Caco-2 (cell line): ENCODE measurements at places on chromosomes 7 and 10. TPM values are rescaled to one million over a fixed set of nuclear protein-coding genes. Genes with fewer than 3 reads are reported as not detected.

Gene GRK5
- total RNA-seq, result 7.7 and 8.9 TPM in 2 replicates

Gene LMOD2
- not detected in 2 replicates for total RNA-seq

Gene CTAGE6
- total RNA-seq, result not detected in 2 replicates

Gene CLEC5A
- not detected in 2 replicates for total RNA-seq

Gene OR6B1
- not detected in 2 replicates for total RNA-seq

Gene TFEC
- total RNA-seq, result 38.3 and 45.1 TPM in 2 replicates

Gene FAM241B
- total RNA-seq, result 24.9 and 30.2 TPM in 2 replicates

Gene PRTFDC1
- 66.5 and 83.2 TPM in 2 replicates for total RNA-seq

Gene PRKAR2B
- 0.07 and 0.12 TPM in 2 replicates for total RNA-seq

- H3K27ac ChIP-seq, result no peak overlapping the region
- DNase-seq, result no peak
- no peaks in the 10 kb centered on the region for H3K36me3 ChIP-seq
- H3K4me1 ChIP-seq, result peaks cover 3% of the 10 kb centered on the region; the same call in 1 of the 2 replicates
Observed at GRCh38 chr10:74293686-74294371, 142.8 kb downstream of the ADK start.

GRCh38 chr7:157573244-157573643, 236.4 kb downstream of the DNAJB6 start:
- no peak overlapping the region for H3K27ac ChIP-seq
- DNase-seq, result no peak
- no peak overlapping the region for H3K4me3 ChIP-seq
- no peaks in the 10 kb centered on the region for H3K27me3 ChIP-seq

- H3K27me3 ChIP-seq, result no peaks in the 10 kb centered on the region
- DNase-seq, result no peak
- H3K4me3 ChIP-seq, result no peak overlapping the region
Observed at GRCh38 chr7:55485501-55486191, 86.7 kb downstream of the VOPP1 start.

GRCh38 chr7:19762631-19763030, 10.8 kb downstream of the TMEM196 start:
- DNase-seq, result no peak
- H3K4me1 ChIP-seq, result no peaks in the 10 kb centered on the region
- H3K27ac ChIP-seq, result no peak overlapping the region
- H3K27me3 ChIP-seq, result no peaks in the 10 kb centered on the region
- no peaks in the 10 kb centered on the region for H3K36me3 ChIP-seq

DNA sequence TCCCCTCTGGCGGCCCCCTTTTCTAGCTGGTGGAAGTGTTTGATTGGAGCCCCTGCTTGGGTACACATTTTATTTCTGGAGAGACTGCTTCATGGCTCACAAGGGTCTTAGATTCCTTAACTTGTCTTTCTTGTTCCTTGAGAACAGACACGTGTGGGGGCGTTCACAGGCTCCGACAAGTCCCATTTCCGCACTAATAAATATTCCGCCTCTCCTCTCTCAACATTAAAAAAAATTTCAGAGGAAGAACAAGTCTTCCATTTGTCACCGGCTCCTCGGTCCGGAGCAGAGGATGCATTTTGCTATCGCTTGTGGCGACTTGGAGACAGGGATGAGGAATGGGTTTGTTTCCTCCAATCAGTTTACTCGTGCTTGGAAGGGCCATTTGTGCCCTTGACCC, 134.0 kb upstream of the PODXL start:
- no peak overlapping the region for H3K27ac ChIP-seq
- no peak overlapping the region for H3K4me3 ChIP-seq
- no peaks in the 10 kb centered on the region for H3K4me1 ChIP-seq
- no peaks in the 10 kb centered on the region for H3K36me3 ChIP-seq
- no peak for DNase-seq

GRCh38 chr7:101125989-101126650, 784 bp upstream of the SERPINE1 start:
- H3K4me3 ChIP-seq, result no peak overlapping the region
- H3K36me3 ChIP-seq, result no peaks in the 10 kb centered on the region
- DNase-seq, result no peak
- H3K27me3 ChIP-seq, result no peaks in the 10 kb centered on the region
- no peak overlapping the region for H3K27ac ChIP-seq
- H3K4me1 ChIP-seq, result peaks cover 23% of the 10 kb centered on the region

DNA sequence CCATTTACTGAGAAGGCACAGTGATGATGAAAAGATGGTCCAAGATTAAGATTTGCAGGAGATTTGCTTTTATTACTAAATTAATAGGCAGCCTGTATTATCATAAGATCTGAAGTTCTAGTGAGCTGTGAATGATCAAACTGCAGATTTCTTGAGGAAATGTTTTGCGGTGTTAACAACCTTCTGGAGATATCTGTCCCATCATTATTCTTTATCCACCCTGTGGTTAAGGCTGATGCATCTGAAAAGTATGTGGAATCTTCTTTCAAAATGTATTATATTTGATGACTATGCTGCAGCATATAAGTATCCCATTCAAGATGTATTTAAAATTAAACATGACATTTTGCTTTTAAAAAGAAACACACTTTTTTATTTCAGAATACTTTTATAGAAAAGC, 150.3 kb downstream of the POLR1F start:
- no peak overlapping the region for H3K27ac ChIP-seq
- DNase-seq, result no peak
- H3K4me3 ChIP-seq, result no peak overlapping the region
- no peaks in the 10 kb centered on the region for H3K4me1 ChIP-seq
- H3K36me3 ChIP-seq, result no peaks in the 10 kb centered on the region

- H3K36me3 ChIP-seq, result no peaks in the 10 kb centered on the region
- no peaks in the 10 kb centered on the region for H3K4me1 ChIP-seq
- H3K4me3 ChIP-seq, result no peak overlapping the region
- DNase-seq, result no peak
- H3K27me3 ChIP-seq, result no peaks in the 10 kb centered on the region
- no peak overlapping the region for H3K27ac ChIP-seq
Observed at GRCh38 chr7:119177863-119178262, 953.4 kb downstream of the ANKRD7 start.

GRCh38 chr7:387132-388022, 97.4 kb downstream of the FOXL3 start:
- H3K27me3 ChIP-seq, result no peaks in the 10 kb centered on the region
- H3K36me3 ChIP-seq, result no peaks in the 10 kb centered on the region
- H3K27ac ChIP-seq, result no peak overlapping the region
- H3K4me3 ChIP-seq, result no peak overlapping the region

DNA sequence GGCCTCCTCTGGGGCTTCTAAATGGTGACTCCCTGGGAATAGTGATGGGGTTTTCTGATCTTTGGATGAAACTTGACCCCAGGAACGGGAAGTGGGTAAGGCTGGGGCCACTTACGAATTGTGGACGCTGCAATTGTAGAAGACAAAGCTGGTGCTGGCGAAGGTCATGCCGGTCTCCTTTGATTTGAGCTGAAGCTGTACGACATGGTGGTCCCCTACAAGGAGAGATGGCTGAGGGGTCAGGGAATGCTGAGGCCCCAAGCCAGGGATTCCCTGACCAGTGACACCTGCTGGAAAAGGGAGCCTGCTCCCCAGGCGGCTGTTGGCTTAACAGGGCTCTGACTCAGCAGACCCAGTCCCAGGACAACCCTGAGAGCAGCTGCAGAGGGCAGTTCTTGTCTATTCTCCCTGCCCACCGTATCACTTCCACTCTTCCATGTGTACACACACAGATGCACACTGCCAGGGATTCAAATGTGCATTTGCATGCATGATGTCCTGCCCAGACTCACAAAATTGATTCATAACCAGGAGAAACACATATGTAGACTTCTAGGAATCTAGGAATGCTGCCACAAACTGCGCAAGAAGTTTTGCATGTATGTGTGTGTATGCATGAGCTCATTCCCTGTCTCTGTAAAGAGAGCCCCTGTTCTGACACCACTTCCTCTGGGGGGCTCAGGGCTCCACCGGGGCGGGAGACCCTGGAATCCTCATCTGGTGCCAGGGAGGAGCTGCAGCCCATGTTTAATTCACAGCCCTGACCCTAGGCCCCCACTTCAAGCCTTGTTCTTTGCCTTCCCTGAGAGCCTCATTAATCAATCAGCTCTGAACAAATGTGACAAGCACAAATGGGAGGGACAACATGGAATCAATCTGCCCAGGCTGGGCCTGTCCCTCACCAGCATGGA, 350.0 kb downstream of the PLXNA4 start:
- H3K36me3 ChIP-seq, result no peaks in the 10 kb centered on the region
- no peaks in the 10 kb centered on the region for H3K4me1 ChIP-seq
- no peaks in the 10 kb centered on the region for H3K27me3 ChIP-seq
- no peak overlapping the region for H3K4me3 ChIP-seq
- no peak overlapping the region for H3K27ac ChIP-seq

- no peak for DNase-seq
- no peak overlapping the region for H3K4me3 ChIP-seq
- H3K36me3 ChIP-seq, result no peaks in the 10 kb centered on the region
- no peaks in the 10 kb centered on the region for H3K27me3 ChIP-seq
- H3K4me1 ChIP-seq, result peaks cover 5% of the 10 kb centered on the region
Observed at GRCh38 chr7:66207540-66207939, 2.4 kb downstream of the TPST1 start.

- H3K27me3 ChIP-seq, result no peaks in the 10 kb centered on the region
- H3K36me3 ChIP-seq, result no peaks in the 10 kb centered on the region
- no peak for DNase-seq
- no peak overlapping the region for H3K27ac ChIP-seq
- H3K4me3 ChIP-seq, result no peak overlapping the region
Observed at GRCh38 chr7:123191132-123191531, 8.6 kb downstream of the SLC13A1 start.

DNA sequence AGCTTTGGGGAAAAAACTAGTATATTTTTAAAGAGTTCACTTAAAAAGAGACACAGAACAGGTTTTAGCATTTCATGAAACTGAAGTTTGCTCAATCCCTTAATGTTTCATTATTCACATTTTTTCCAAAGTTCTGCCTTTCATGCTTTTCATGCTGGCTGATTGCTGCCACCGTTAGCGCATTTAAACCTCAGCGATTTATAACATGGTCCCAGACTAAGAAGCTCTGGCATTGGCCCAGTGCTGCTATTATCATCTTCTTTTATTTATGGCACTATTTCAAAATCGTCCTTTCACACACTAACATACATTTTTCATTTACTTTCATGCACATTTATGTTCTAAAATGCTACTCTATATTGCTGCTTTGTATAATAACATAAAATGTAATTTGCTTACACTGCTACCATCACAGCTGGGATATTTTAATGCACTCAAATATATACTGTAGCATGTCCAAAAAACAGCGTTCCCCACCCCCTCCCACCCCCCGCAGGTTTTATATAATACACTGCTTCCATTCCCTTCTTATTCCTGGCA, 141.9 kb downstream of the MPP7 start:
- H3K4me1 ChIP-seq, result no peaks in the 10 kb centered on the region
- H3K36me3 ChIP-seq, result no peaks in the 10 kb centered on the region
- H3K27ac ChIP-seq, result no peak overlapping the region
- no peak for DNase-seq
- H3K27me3 ChIP-seq, result no peaks in the 10 kb centered on the region
- no peak overlapping the region for H3K4me3 ChIP-seq

DNA sequence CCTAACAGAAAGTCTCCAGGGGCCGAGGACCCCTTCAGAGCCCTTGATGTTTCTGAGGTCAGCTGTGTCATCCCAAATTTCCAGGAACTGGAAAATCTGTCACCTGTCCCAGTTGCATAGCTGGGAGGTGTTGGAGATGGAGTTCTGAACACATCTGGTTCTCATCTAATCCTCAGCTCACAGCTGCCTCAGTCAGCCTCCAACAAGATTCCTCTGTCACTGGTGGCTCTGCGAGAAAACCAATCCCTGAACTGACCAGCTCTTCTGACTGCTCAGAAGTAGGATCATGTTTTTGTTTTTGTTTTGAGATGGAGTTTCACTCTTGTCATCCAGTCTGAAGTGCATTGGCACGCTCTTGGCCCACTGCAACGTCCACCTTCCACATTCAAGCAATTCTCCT, 37.6 kb upstream of the MYL10 start:
- H3K36me3 ChIP-seq, result no peaks in the 10 kb centered on the region
- H3K27ac ChIP-seq, result no peak overlapping the region
- H3K4me1 ChIP-seq, result no peaks in the 10 kb centered on the region
- DNase-seq, result no peak

GRCh38 chr10:34124522-34125035, 690.5 kb downstream of the PARD3 start:
- DNase-seq, result peak; percentile 87
- peaks cover 40% of the 10 kb centered on the region for H3K4me1 ChIP-seq
- no peaks in the 10 kb centered on the region; the same call in 1 of the 2 replicates for H3K36me3 ChIP-seq
- H3K4me3 ChIP-seq, result no peak overlapping the region
- H3K27me3 ChIP-seq, result no peaks in the 10 kb centered on the region

DNA sequence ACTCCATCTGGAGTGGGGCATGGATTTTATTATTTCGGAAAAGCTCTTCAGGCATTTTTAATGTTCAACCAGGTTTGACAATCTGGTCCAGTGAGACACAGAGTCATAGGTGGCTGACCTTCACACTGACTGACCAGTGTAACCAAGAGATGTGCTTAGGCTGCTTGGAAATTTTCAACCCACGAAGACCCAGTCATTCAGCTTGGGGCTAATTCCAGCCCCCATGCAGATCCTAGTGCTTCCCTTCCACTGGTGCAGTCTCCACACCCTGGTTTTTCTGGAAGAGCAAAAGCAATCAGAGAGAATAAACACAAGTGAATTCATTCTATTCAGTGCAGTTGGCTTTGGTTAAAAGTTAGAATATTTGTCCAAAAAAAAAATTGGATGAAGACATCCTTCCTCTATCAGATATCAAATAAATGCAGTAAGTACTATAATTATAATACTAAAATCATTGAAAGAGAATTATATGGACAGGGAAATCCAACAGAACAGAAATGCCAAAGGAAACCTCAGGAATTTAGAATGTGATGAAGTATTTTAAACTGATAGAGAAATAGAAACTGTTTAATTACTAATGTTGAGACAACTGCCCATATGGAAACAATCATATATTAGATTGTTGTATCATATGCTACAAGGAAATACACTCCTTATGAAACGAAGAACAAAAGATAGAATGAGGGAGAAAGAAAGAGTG, 178.0 kb downstream of the NPSR1 start:
- no peak for DNase-seq
- H3K27ac ChIP-seq, result no peak overlapping the region
- no peaks in the 10 kb centered on the region for H3K27me3 ChIP-seq
- H3K4me1 ChIP-seq, result peaks cover 14% of the 10 kb centered on the region

GRCh38 chr10:92846344-92846743, 2.0 kb upstream of the EXOC6 start:
- H3K27me3 ChIP-seq, result no peaks in the 10 kb centered on the region
- H3K36me3 ChIP-seq, result no peaks in the 10 kb centered on the region
- no peak overlapping the region for H3K4me3 ChIP-seq
- no peak overlapping the region for H3K27ac ChIP-seq
- DNase-seq, result no peak

DNA sequence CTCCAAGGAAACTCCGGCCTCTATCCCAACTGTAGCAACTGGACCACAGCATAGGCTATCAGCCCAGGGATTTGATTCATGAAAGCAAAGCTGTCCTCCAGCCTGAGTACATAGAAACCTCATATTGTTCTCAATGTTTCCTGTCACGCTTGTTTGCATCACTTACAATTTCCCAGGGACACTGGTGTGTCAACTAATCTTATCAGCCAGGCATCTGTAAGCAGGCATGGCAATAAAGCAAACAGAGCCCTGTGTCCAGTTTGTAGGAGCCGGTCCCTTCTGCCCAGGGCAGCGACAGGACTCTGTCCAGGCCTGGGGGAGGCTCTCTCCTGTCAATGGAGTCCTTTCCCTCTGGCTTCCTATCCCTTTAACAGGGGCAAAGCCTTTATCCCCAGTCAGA, 23.0 kb upstream of the CDHR3 start:
- peaks cover 7% of the 10 kb centered on the region; the same call in 1 of the 2 replicates for H3K4me1 ChIP-seq
- H3K4me3 ChIP-seq, result no peak overlapping the region
- peak; percentile 46 for DNase-seq
- no peaks in the 10 kb centered on the region for H3K36me3 ChIP-seq
- no peaks in the 10 kb centered on the region for H3K27me3 ChIP-seq
